ENCODE measurements at places on chromosomes 1 and 21.

DNA sequence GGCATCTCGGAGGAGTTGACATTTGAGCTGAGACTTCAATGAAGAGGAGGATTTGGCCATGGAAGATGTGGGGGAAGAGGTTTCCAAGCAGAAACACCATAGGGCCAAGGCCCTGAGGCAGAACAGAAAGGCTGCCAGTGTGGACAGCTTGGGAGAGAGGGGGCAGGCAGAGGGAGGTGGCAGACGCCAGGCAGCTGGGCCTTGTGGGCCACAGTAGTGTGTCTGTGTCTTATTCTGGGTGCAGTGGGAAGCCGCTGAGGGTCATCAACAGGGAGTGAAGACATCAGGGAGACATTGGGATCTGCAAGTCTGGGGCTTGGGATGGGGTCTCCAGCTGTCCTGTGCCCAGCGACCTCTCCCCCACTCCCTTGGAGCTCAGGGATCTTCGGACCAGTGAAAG, 96.8 kb downstream of the LACTBL1 start:
- DNase-seq, result no peak

GRCh38 chr1:214397497-214397896, 116.5 kb downstream of the SMYD2 start:
- no peak for DNase-seq

- no peak for DNase-seq
Observed at GRCh38 chr21:33286600-33287456, 20.7 kb downstream of the IL10RB start.

DNA sequence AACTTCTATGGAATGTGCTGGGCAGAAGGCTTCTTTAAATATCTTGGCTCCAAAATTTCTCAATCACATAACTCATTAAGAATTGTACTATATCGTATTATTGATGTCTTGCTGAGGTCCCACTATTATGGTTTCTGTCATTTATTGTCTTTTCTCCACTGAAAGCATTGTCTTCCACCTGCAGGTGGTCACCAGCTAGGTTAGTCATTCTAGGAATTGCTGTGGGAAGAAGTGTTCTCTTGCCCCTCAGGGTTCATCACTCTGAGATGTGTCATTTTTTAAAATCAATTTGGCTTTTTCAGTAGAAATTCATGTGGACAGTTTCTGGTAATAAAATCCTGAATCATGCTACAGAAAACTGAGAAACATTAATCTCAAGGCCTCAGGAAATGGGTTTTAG, 66.1 kb downstream of the NCAM2 start:
- DNase-seq, result no peak

DNA sequence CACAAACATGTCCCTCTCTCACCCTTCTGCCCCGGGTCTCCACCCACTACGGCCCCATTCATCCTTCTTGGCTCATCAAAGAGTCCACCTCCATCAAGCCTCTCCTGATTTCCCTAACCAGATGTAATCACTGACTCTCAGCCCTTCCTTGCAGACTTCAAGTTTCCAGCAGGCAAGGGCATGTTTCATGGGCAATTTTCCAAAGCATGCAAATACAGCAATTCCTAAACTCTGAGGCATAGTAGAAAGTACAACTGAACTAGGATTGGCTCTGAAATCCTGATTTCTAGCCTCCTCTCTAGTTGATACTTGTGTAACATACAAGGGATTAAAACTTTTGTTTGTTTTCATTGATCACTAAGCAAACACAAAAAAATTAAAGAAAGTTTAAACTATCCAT, 109.1 kb upstream of the GADD45A start:
- no peak for DNase-seq

- DNase-seq, result no peak
Observed at GRCh38 chr1:206892351-206892984, 4.8 kb upstream of the IL24 start.

- no peak for DNase-seq
Observed at GRCh38 chr1:38133756-38134155, 87.2 kb upstream of the POU3F1 start.

GRCh38 chr1:75265792-75266191, 131.6 kb downstream of the LHX8 start:
- DNase-seq, result no peak

DNA sequence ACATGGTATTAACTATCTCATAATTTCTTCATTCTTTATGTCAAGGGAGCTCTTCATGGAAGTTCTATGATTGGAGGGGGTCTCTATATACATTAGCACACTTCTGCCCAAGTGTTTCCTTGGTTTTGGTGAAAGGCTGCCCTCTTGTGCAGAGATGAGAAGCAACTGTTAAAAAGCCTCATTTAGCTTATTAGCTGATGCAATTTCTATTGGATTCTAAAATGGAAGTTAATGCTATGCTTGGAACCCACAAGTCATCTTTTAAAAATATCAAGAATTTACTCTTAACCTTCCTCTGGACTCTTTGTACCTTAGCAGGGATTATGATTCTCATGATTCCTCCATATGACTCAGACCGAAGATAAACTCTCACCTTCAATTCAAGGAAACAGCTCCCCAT, 328.9 kb downstream of the PTBP2 start:
- DNase-seq, result no peak

DNA sequence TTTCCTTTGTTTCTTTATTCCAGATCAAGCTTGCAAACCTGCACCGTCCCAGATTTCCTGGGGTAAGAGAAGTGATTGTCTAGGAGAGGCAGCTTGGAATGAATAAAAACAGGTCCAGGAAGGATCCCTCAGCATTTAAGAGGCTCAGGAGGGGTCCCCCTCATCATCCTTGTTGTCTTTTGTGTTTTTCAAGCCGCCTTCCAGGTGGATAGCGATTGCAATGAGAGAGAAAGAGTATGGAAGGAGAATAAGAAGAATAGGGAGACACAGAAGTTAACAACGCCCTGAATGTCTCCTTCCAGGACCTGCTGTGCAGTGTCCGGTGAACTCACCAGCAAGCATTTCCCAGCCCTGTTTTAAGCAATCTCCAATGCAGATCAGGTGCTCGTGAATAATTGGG, 8.5 kb downstream of the ERG start:
- DNase-seq, result no peak

DNA sequence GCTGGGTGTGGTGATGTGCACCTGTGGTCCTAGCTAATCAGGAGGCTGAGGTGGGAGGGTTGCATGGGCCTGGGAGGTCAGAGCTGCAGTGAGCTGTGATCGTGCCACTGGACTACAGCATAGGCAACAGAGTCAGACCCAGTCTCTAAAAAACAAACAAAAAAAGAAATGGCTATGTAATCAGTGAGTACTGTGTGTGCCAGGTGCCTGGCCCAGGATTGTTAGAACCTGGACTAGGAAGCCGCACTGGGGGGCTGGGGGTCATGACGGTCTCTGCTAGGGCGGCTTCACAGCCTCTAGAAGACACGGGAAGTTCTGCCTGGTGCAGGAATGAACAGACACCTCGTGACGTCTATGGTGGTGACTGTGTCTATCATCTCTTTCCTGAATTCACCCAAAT, 8.5 kb downstream of the TMEM9 start:
- DNase-seq, result no peak

DNA sequence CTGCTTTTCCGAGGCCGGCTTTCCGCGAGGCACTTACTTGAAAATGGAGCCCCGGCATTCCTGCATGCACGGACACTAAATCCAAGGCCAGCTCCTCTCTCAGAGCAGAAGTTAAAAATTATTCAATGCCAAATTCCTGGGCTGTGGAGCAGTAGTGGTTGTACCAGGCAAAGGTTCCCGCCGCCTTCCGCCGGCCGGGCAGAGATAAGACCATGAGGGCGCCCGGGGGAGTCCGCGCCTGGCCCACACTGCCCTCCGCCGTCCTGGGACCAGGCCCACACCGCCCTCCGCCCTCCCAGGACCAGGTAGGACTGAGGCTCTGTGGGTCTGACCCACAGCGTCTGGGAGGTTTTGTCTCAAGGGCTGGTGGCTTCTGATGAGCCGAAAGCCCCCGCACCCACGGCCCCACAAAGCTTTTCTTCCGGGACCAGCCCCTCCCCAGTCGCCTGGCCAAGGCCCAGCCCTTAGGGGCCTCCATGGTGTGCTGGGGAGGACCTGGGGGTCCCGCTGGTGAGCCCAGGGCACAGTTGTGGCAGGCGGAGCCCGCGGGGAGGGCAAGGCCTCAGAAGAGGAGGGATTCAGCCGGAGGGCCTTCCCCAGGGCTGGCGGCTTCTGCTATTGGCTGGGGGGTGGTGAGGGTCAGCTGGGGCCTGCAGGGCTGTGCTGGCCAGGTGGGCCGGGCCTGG, 12.7 kb upstream of the C1orf159 start:
- no peak for DNase-seq

- no peak for DNase-seq
Observed at GRCh38 chr1:213947200-213947801, 40.5 kb upstream of the PROX1 start.
